A549 treated with Hydrocortisone at 1 μM for 4 hours (cell line): ENCODE measurements at places on chromosomes 6 and 20. TPM values are rescaled to one million over a fixed set of nuclear protein-coding genes. Genes with fewer than 3 reads are reported as not detected.

ZFP64 gene
- 18.7 to 20.6 TPM (median 18.9 TPM) in 5 replicates for total RNA-seq

SEL1L2 gene
- total RNA-seq: not detected in 5 replicates

DYNLT1 gene
- total RNA-seq: 112 to 115 TPM (median 113 TPM) in 5 replicates

SPATS1 gene
- not detected in 5 replicates for total RNA-seq

NRSN1 gene
- not detected in 5 replicates for total RNA-seq

BPIFB1 gene
- total RNA-seq: 0.06 to 0.17 TPM (median 0.12 TPM) in 4 of 5 replicates, not detected in the other

CGA gene
- total RNA-seq: 0.24 to 0.59 TPM (median 0.39 TPM) in 5 replicates

INSM1 gene
- total RNA-seq: not detected in 5 replicates

CDH26 gene
- total RNA-seq: 0.06 to 0.30 TPM (median 0.13 TPM) in 5 replicates

CDSN gene
- total RNA-seq: 0.05 to 0.07 TPM in 2 of 5 replicates, not detected in the others

BEND6 gene
- total RNA-seq: 0.65 to 0.92 TPM (median 0.88 TPM) in 5 replicates

NAA20 gene
- 127 to 151 TPM (median 137 TPM) in 5 replicates for total RNA-seq

DYNLT2 gene
- total RNA-seq: 0.46 to 0.69 TPM (median 0.61 TPM) in 5 replicates

PRICKLE4 gene
- total RNA-seq: 0.70 to 1.2 TPM (median 0.92 TPM) in 5 replicates

COL20A1 gene
- total RNA-seq: 0.38 to 0.93 TPM (median 0.71 TPM) in 5 replicates

PRDM13 gene
- 0.71 to 1.1 TPM (median 0.83 TPM) in 5 replicates for total RNA-seq

SLC25A27 gene
- 0.32 to 0.61 TPM (median 0.40 TPM) in 5 replicates for total RNA-seq

FAM83B gene
- 0.02 to 0.03 TPM in 2 of 5 replicates, not detected in the others for total RNA-seq

C6orf58 gene
- total RNA-seq: 0.12 to 0.18 TPM (median 0.18 TPM) in 3 of 5 replicates, not detected in the others
